Cortex of kidney (tissue), 1 donor: ENCODE measurements at places on chromosomes 12 and 14.

DNA sequence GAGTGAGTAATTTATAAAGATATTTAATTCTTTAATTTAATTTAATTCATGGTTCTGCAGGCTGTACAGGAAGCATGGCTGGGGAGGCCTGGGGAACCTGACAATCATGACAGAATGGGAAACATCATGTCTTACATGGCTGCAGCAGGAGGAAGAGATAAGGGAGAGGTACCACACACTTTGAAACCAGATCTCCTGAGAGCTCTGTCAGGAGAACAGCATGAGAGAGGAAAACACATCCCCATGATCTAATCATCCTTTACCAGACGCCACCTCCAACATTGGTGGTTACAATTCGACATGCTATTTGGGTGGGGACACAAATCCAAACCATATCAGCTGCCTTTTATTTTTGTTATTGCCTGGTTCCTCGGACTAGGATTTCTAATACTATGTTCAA, 928.6 kb downstream of the TMEM121 start:
- DNase-seq, result no peak

- DNase-seq, result no peak
Measured at GRCh38 chr12:55695349-55695748, 12.4 kb downstream of the ITGA7 start.

GRCh38 chr14:91714805-91715204, 17.1 kb downstream of the CATSPERB start:
- no peak for DNase-seq

- DNase-seq, result no peak
Measured at GRCh38 chr12:55681142-55682077, 26.3 kb downstream of the ITGA7 start.

DNA sequence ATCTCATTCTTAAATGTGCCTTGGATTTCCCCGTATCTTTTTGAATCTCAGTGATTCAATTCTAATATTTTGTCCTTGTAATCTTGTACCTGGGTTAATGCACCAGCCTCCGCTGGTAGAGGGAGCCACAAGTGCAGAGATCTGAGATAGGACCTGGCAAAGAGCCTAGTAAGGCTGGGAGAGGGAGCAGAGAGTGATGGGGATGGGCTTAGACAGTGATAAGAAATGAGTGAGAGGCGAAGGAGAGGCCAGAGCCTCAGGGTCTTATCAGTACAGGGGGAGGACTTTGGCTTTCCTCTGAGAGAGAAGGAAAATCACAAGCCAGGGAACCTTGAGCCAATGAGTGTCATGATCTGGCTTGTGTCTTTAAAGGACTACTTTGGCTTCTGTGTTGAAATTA, 30.5 kb upstream of the LMNTD1 start:
- DNase-seq, result no peak

GRCh38 chr12:67515679-67516340, 132.7 kb upstream of the DYRK2 start:
- no peak for DNase-seq

- no peak for DNase-seq
Measured at GRCh38 chr14:58964598-58964928, 223.9 kb upstream of the DAAM1 start.

- DNase-seq, result no peak
Measured at GRCh38 chr12:113528606-113529293, 57.1 kb upstream of the LHX5 start.

GRCh38 chr12:50597200-50598195, 92.7 kb downstream of the DIP2B start:
- no peak for DNase-seq

GRCh38 chr12:94769047-94769420, 118.7 kb upstream of the TMCC3 start:
- no peak for DNase-seq

GRCh38 chr12:131007031-131007739, 53.5 kb downstream of the ADGRD1 start:
- no peak for DNase-seq

- no peak for DNase-seq
Measured at GRCh38 chr14:61461808-61462275, 140.5 kb downstream of the PRKCH start.

DNA sequence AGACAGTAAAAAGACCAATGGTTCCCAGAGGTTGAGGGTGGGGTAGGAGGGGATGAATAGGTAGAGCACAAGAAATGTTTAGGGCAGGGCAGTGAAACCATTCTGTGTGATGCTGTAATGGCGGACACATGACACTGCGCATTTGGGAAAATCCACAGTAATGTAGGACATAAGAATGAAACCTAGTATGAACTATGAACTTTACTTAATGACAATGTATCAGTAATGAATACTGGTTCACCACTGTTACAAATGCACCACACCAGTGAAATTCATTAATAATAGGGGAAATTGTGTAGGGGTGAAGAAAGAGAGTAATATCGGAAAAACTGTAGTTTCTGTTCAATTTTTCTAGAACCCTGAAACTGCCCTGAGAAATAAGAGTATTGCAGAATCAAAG, 5.6 kb downstream of the ERH start:
- no peak for DNase-seq

GRCh38 chr12:80493466-80493865, 49.4 kb downstream of the PTPRQ start:
- DNase-seq, result no peak

DNA sequence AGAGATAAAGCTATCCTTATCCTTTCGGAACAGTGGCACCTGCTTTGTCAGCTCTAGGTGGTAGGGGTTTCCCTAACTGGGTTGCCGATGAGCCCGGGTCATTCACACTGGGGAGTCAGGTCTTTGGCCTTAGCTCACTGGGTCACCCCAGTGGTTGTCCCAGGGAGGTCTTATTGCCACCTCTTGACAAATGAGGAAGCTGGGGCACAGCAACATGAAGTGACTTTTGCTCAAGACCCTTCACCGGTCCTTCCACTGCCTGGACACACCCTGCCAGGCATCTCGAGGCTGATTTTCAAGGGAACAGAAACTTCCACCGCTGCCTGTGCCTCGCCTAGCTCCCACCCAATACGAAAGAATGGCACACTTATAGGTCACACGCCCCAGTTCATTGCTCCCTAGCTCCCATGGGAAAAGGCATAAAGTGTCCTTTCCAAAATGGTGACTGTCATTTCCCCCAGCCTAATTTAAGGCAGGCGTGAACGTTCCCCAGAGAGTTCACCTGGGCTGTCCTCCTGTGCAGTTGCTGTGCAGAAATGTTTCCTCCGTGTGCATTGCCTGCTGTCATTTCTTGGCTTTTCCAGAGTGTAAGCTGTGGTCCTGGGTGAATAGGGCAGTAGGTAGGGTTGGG, 156.1 kb upstream of the CCND2 start:
- no peak for DNase-seq

GRCh38 chr14:20035938-20036337, at the start of gene OR4K13:
OR4K13 (minus strand) TSS chr14:20036038; CDS start chr14:20034758, 1,280 bp downstream.
- no peak for DNase-seq

DNA sequence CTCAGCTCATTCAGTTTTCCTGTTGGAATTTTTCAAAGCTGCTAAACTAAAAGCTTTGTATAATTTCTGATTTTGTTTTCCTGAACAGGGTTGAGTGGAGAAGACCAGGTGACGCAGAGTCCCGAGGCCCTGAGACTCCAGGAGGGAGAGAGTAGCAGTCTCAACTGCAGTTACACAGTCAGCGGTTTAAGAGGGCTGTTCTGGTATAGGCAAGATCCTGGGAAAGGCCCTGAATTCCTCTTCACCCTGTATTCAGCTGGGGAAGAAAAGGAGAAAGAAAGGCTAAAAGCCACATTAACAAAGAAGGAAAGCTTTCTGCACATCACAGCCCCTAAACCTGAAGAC, 367.1 kb upstream of the OR4E1 start:
- DNase-seq, result no peak

DNA sequence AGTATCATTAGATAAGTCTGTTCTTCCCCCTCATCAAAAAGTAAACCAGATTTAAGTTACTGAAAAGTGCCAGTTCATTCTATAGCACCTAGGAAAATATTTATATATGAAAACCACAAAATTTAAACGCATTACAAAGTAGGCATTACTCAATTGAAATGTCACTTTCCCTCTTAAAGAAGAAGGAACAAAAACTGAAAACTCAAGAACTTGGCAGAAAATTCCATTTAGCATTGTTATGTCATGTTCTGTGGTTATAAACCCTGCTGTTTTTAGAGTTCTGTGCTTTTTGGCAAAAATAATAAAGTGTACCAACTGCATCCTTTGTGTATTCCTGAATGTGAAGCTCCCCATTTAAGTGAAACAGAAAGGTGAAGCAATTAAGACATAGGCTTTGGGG, 3.6 kb downstream of the FGD4 start:
- no peak for DNase-seq

DNA sequence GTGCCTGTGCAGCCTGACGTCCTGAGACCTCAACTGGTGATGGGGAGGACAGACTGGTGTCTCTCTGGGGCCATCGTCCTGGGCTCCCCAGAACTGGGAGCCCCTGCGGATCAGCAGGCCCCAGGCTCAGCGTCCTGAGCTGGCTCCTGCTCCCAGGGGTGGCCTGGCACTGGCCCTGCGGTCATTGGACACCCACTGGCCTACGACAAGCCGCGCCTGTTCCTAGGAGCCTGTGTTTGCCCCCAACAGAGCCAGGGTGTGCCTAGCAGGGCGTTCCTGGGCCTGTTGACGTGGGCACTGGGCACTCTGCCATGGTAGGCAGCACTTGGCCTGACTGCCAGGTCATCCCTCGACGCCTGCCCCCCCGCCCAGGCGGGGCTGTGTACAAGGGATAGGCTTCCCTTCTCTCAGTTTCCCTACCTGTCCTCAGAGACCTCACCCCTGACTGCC, 8.4 kb downstream of the ADSS1 start:
- DNase-seq, result no peak

- no peak for DNase-seq
Measured at GRCh38 chr14:72094844-72095582, 162.8 kb downstream of the RGS6 start.

GRCh38 chr14:77007183-77007974, 21.1 kb downstream of the IRF2BPL start:
- no peak for DNase-seq

GRCh38 chr14:41810362-41810761, 203.7 kb downstream of the LRFN5 start:
- no peak for DNase-seq

DNA sequence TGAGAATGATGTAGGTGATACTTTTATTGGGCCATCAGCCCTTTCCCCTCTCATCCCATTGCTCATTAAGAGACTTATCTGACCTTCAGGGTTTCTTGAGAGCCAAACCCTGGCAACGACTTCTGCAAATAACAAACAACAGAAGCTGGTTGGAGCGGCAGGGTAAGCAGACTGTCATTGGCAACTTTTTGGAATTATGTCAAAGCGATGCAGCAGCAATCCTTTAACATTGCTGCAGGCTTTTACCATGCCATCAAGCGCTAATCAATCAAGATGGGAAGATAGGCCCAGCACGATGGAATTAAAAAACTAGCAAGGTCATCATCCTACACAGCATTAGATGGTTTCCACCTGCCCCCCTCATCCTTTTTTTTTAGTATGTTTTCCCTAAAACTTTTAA, 406.1 kb upstream of the PDE3A start:
- no peak for DNase-seq

- DNase-seq, result no peak
Measured at GRCh38 chr14:90714811-90715210, 101.4 kb downstream of the TTC7B start.

DNA sequence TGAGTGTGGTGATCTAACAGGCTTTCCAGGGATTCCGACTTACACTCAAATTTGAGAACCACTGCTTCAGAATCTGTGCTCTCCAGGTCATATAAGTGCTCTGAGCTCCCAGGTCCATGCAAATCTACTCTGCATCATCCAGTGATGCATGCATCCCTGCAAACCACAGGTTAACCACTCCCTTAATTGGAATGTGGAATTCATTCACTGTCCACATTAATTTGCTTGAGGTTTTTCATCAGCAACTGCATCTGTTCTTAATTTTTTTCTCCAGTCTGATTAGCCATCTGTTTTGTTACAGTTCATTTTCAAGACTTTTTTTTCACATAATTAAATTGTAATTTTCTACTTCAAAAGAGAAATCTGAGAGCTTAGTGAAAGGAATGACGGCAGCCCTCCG, 43.4 kb upstream of the RIN3 start:
- DNase-seq, result no peak

DNA sequence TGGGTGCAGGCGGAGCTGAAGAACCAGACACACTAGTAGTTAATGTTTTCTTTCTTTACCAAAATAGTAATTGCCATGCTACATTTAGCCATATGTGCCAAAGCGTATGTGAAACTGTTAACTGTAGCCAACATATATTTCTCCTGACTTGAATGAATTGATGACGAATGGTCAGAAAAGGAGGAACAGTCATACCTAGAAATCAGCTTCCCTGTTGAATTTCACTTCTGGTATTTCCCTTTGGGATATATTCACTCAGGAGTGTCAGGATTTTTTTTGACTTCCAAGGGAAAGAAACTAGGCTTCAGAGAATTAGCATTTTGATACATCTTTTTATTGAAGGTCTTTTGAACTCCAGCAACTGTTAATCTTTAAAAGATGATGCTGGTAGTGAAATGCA, 87.0 kb downstream of the ERC1 start:
- DNase-seq, result no peak

GRCh38 chr12:45853550-45853949, 124.0 kb downstream of the ARID2 start:
- no peak for DNase-seq

GRCh38 chr12:124490584-124491305, 76.7 kb downstream of the NCOR2 start:
- no peak for DNase-seq

DNA sequence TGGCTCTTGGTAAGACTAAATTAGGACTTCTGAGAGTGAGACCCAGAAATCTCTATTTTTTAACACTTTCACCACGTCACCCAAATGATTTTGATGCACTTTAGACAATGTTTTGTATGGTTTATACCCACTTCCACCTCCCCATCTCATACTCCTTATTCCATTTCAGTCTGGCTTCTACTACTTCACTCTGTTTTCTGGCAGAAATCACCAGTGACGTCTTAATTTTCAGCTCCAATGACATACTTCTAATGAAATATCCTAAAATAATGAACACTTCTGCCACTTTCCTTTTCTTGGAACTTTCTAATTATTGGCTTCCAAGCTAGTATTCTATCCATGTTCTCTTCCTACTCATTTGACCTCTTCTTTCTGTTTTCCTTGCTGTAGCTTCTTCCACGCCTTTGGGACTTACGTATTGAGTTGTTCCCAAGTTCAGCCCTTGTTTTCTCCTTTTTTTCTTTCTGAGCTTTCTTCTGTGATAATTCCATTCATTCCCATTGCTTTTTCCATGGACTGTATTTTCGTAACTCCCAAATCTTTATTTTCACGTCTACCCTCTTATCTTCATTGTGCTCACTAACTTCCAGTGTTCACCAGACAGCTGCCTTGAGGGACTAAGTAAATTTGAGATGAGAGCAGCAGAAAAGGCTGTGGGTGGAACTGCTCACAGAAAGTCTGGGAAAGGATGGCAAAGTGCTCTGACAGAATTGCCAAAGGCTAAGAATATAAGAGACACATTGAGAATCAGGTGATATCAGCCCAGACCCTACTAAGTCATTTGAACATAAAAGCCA, 115.8 kb downstream of the CAPZA3 start:
- no peak for DNase-seq

GRCh38 chr12:57726884-57727757, 11.4 kb downstream of the AGAP2 start:
- no peak for DNase-seq

GRCh38 chr12:54164387-54165145, 24.2 kb downstream of the SMUG1 start:
- no peak for DNase-seq
